ENCODE measurements at places on chromosomes 1 and 21.

GRCh38 chr1:32349211-32349708 lies 13.0 kb downstream of the FAM229A start:
- no peak for DNase-seq

GRCh38 chr1:40384413-40384762 lies 10.9 kb downstream of the SMAP2 start:
- no peak for DNase-seq

- DNase-seq, result no peak
These were observed 99.4 kb upstream of the S1PR1 start for GRCh38 chr1:101137144-101138126.

GRCh38 chr1:60596791-60597750 lies 485.3 kb upstream of the NFIA start:
- peak; percentile 40 for DNase-seq

DNA sequence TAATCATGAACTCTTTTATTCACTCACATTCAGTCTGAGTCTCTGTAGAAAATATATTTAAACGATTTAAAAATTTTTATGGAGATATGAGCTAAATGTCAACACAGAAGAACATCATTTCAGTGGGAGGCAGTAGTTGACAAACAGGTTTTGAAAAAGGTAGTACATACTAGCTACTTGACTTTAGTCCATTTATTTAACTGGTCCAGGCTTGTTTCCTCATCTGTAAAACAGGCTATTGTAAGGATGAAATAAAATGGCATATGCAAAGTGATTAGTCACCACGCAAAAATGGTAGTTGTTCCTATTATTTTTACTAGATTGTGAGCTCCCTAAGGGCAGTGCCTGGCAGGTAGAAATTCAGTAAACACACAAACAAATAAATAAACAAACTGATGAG lies 75.2 kb downstream of the NTPCR start:
- DNase-seq, result peak; percentile 92

GRCh38 chr21:40454057-40454456 lies 392.9 kb downstream of the DSCAM start:
- DNase-seq, result no peak

GRCh38 chr1:2326524-2326923 lies 64.8 kb downstream of the MORN1 start:
- DNase-seq, result no peak

DNA sequence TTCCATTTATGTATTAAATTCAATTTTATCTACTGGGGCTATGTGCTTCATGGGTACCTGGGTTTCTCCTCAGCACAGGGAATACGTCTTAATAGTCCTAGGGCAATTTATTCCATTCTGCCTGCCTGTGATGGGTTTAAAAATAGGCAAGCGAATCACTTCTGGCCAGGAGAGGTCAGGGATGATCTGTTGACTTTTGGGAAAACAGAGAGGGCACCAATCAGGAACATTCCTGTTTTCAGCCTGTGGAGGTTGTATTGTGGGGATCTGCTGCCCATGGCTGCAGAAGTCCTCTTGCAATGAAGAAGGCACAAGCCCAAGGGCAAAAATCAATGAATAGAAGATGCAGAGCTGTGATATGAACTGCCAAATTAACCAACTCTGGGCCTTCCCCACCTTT lies 303.1 kb downstream of the CTH start:
- no peak for DNase-seq

Data from epithelial cell of esophagus (primary cell).